ENCODE measurements at places on chromosomes 3 and 15. TPM values are rescaled to one million over a fixed set of nuclear protein-coding genes. Genes with fewer than 3 reads are reported as not detected.

DNA sequence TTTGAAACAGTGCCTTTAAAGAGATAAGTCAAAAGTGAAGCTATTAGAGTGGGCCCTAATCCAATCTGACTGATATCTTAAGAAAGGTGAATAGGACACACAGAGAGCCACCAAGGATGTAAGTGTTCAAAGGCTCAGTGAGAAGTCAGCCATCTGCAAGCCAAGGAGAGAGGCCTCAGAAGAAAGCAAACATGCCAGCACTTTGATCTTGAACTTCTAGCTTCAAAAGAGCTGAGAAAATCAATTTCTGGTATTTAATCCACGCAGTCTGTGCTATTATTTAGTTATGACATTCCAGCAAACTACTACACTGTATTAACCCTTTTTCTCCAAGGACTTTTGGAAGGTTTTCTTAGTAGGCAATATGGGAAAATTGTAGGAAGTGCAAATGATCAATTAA, 95.7 kb downstream of the LRRC3B start:
- DNase-seq, result no peak

DNA sequence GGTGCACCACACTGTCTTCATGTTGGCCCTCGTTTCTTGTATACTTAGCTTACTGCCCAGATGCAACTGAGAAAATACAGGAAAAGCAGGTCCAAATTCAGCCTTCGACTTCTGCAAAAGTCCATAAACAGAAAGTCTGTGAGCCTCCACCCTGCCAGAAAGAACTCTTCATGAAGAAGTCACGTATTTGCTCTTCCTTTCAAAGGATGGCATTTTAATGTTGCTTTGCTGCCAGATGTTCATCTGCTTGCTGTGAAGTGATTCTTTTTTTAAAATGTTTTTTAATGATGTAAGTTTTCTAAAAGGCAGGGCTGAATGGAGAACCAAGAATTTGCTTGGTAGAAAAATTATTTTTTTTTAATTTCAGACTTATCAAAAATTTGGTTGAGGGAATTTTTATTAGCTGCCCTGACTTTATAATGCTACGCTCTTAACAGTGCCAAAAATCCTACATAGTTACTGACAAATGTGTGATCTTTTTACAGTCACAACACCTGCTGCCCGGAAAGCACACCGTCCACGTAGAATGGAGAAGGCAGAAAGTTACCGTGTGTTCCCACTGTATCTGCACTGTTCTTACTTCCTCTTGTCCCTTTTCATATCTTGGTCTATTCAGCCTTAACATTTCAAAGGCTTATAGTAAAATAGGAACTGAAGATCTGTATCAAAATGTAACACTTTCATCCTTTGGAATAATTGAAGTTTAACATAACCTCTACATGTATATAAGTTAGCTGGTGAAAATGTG, 136.3 kb downstream of the LRRC28 start:
- DNase-seq, result no peak

The LRRC31 gene
- not detected for total RNA-seq

The GP5 gene
- total RNA-seq, result 0.09 TPM

The FBXO22 gene
- 51.9 TPM for total RNA-seq

DNA sequence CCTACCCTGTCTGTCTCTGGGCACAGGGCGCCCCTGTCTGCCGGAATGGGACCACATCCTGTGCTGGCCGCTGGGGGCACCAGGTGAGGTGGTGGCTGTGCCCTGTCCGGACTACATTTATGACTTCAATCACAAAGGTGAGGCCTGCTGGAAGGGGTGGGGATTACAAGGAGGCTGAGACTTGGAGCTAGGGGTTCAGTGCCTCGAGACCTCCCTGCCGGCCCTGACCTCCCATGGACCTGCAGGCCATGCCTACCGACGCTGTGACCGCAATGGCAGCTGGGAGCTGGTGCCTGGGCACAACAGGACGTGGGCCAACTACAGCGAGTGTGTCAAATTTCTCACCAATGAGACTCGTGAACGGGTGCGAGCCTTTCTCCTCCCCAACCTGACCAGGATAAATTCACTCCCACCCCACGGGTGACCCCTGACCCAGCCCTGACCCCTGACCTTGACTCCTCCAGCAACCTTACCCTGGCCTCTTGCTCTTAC, 20.4 kb downstream of the PTH1R start:
- no peak for DNase-seq

DNA sequence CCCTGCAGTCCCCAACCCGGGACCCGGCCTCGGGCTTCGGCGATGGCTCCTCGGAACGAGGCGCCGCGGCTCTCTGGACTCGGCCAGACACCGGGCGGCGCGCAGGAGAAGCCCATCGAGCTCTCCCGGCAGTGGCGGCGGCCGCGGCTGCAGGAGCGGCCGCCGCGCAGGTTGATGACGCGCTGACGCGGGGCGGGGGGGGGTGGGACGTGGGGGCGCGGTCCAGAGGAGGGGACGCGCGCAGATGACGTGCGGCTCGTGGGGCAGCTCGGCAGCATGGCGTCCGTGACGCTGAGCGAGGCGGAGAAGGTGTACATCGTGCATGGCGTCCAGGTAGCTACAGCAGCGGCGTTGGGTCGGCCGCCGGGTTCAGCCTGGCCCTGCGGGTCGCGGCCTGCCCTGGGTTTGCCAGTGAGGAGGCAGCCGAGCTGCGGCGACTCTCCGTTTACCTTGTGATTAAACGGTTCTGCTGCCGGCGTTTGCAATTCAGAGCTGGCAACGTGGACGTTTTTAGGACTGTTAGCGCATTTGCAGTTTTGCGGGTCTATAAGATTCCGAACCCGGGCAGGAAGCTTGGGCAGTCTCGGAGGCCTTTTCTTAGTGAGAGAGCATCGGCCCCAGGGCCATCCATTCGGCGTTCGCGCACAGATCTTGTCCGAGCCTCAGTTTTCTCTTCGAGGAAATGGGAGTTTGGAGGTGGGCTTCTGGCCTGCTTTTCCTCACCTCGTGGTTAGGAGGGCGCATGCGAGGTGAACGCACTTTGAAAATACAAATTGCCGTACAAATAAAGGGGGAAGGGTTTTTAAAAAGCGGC, at the start of the genes EXOSC7 and ZDHHC3:
TSS of gene EXOSC7 (plus strand) at position 243 of the 814 bp plus-strand sequence. CDS start at position 277, 34 bp downstream.
TSS of gene ZDHHC3 (minus strand) at position 173 of the 814 bp plus-strand sequence. CDS start 16,738 bp downstream, outside the sequence.
- DNase-seq, result peak; percentile 65

GRCh38 chr3:89521328-89521727, 413.9 kb downstream of the EPHA3 start:
- no peak for DNase-seq

All from neural crest cell (in vitro differentiated cells).